ENCODE measurements at places on chromosomes 7 and 10.
A peak's percentile ranks its signal among the peaks of the same experiment; 100 is the strongest.

DNA sequence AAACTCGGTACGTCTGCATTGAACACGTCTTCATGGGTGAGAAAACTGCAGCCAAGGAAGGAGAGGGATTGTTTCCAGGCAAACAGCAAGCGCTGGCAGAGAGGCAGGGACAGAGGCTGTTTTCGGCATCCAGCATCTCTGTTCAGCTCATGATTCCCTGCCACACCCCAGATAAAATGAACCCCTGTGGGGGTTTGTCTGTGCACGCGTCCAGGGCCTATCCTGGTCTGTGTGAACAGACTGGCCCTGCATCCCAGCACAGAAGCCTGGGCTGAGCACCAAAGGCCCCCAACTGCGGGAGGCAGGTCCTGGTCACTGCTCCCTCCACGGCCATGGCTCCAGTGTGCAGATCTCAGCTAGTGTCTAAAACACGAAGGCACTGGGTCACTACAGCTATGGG is 83.3 kb upstream of the FAM20C start:
- DNase-seq: no peak

- no peak for DNase-seq
Measured at GRCh38 chr10:100659361-100660098, 85.9 kb upstream of the PAX2 start.

- peak; percentile 10 for DNase-seq
Measured at GRCh38 chr10:132904181-132904813, 38.1 kb downstream of the CFAP46 start.

- no peak for DNase-seq
Measured at GRCh38 chr10:61408105-61408504, 45.1 kb downstream of the TMEM26 start.

- peak; percentile 75 for DNase-seq
Measured at GRCh38 chr10:31071232-31072005, 39.8 kb upstream of the ZNF438 start.

- peak; percentile 49 for DNase-seq
Measured at GRCh38 chr7:23544913-23545354, 13.2 kb upstream of the TRA2A start.

GRCh38 chr10:123906884-123907652 is 15.5 kb upstream of the CPXM2 start:
- DNase-seq: no peak

- peak; percentile 10 for DNase-seq
Measured at GRCh38 chr10:131943021-131943814, 38.5 kb downstream of the BNIP3 start.

DNA sequence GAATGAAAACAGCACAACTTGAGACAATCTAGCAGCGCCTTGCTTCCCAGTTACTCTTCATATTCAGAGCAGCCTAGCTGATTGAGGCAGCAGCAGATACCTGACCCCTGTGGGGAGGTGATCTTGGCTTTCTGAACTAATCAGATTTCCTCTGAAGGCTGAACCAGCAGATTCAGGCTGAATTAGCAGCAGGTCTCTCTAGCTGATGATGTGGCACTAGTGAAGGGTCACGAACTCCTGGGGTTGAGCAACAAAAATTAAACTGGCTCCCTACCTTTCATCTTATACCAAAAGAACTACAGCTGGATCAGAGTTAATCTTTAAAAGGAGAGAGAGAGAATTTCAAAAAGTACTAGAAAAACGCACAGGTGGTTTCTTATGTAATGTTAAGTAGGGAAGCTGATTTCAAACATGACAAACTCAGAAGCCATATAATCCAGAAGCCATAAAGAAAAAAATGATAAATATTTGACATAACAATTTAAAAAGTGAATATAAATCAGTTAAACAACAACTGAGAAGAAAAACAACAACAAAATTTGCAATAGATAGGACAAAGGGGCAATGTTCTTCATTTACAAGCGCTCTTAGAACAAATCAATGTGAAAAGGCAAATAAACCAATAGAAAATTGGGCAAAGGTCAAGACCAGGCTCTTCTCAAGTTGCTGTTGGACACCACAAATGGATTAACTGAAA is 13.5 kb downstream of the SLC25A13 start:
- DNase-seq: no peak

- no peak for DNase-seq
Measured at GRCh38 chr7:128836729-128837348, 6.6 kb downstream of the FLNC start.

DNA sequence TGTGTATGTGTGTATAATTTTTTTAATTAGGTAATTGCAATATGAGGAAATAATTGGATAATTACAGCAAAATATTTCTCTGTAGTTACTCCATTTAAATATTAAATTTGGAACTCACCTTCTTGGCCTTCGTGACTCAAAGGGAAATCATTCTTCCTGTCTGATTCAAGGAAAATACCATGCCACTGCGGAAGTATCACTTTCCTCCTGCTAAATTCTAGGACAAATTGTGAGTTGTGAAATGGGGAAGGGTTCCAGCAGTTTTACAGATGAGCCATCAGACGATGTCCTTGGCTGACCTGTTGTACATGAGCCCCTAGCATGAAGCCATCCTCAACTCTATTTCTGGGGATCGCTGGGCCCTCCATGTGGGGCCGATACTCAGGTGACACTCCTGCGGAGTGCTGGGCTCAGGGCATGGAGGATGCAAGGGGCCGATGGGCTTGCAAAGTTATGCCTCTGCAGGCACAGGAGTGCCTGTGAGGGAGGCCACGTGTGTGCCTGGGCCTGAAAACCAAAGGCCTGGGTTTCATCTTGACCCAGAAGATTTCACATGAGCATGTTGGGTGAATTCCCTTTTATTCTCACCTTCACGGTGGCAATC is 179.6 kb upstream of the TCERG1L start:
- no peak for DNase-seq

GRCh38 chr7:51313738-51314425 is 2.7 kb downstream of the COBL start:
- no peak for DNase-seq

- no peak for DNase-seq
Measured at GRCh38 chr10:133139551-133140065, 20.4 kb upstream of the KNDC1 start.

- no peak for DNase-seq
Measured at GRCh38 chr10:108014902-108015177, 850.3 kb upstream of the SORCS1 start.

- no peak for DNase-seq
Measured at GRCh38 chr7:26162431-26162830, 10.4 kb downstream of the NFE2L3 start.

GRCh38 chr10:101001659-101002035 is 2.0 kb downstream of the LZTS2 start:
- no peak for DNase-seq

DNA sequence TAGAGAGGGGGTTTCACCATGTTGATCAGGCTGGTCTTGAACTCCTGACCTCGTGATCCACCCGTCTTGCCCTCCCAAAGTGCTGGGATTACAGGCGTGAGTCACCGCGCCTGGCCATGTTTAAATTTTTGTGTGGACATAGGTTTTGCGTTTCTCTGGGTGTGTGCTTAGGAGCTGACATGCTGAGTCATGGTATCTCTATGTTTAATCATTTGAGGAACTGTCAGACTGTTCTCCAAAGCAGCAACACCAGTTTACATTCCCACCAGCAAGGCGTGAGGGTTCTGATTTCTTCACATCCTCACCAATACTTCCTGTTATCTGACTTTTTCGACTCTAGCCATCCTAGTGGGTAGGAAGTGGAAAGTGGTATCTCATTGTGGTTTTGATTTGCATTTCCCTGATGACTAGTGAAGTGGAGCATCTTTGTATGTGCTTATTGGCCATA is 153.7 kb downstream of the DNAJB6 start:
- DNase-seq: peak; percentile 54

GRCh38 chr7:126589068-126589684 is 663.6 kb downstream of the GRM8 start:
- DNase-seq: no peak

DNA sequence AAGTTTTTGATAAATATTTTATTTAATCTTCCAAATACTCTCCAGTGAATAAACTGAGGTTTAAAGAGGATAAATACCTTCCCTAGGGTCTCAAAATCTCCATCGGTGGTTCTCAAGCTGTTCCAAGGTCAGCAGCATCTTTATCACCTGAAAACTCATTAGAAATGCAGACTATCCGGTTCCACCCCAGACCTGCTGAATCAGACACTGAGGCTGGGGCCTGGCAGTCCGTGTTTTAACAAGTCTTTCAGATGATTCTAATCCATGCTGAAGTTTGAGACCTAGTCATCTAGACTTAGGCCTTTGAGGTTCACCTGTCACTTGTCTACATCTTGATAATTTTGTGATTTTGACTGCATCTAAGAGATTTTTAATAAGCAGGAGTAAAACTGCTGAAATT is 37.5 kb downstream of the PLEKHA8 start:
- DNase-seq: no peak

DNA sequence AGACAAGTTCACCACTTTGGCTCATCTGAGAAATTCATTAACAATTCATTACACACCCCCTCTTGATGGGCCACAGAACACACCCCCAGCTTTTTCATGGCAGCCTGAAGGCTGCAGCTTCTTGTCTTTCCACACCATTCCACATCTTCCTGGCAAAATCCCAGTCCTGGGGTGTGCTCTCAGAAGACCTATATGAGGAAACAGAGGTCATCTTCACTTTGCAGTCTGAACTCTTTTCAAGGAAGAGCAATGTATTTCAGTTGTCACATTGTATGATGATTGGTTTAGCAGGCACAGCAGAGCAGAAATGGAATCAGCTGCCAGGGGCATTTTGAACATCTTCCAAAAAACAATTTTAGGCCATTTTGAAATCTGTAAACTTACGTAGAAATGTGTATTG is 7.8 kb upstream of the LRRC27 start:
- no peak for DNase-seq

- DNase-seq: no peak
Measured at GRCh38 chr10:71308985-71309384, 10.1 kb upstream of the SLC29A3 start.

GRCh38 chr10:130807721-130808120 is 503.8 kb downstream of the TCERG1L start:
- no peak for DNase-seq

GRCh38 chr10:27356738-27357137 is 116.1 kb upstream of the ACBD5 start:
- no peak for DNase-seq

- no peak for DNase-seq
Measured at GRCh38 chr7:159032753-159033472, 111.8 kb downstream of the VIPR2 start.

GRCh38 chr7:137169282-137169698 is 174.2 kb downstream of the PTN start:
- DNase-seq: peak; percentile 78

GRCh38 chr7:151166629-151167196 is 781 bp downstream of the GBX1 start:
- DNase-seq: no peak

- no peak for DNase-seq
Measured at GRCh38 chr7:6147627-6148026, 116.5 kb downstream of the ANKRD61 start.

DNA sequence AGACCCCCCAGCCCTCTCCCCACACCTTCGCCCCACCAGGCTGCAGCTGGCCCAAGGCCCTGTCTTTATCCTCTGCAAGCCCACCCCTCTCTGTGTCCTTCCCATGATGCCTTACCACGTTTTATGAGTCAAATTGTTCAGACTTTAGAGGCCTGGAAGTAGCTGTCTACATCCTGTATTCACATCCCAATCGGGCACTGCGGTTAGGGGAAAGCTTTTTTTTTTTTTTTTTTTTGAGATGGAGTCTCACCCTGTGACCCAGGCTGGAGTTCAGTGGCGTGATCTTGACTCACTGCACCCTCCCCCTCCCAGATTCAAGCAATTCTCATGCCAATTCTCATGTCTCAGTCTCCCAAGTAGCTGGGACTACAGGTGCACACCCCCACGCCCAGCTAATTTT is 121.5 kb upstream of the SH2B2 start:
- DNase-seq: no peak

- no peak for DNase-seq
Measured at GRCh38 chr10:86681047-86681446, 12.7 kb downstream of the LDB3 start.

DNA sequence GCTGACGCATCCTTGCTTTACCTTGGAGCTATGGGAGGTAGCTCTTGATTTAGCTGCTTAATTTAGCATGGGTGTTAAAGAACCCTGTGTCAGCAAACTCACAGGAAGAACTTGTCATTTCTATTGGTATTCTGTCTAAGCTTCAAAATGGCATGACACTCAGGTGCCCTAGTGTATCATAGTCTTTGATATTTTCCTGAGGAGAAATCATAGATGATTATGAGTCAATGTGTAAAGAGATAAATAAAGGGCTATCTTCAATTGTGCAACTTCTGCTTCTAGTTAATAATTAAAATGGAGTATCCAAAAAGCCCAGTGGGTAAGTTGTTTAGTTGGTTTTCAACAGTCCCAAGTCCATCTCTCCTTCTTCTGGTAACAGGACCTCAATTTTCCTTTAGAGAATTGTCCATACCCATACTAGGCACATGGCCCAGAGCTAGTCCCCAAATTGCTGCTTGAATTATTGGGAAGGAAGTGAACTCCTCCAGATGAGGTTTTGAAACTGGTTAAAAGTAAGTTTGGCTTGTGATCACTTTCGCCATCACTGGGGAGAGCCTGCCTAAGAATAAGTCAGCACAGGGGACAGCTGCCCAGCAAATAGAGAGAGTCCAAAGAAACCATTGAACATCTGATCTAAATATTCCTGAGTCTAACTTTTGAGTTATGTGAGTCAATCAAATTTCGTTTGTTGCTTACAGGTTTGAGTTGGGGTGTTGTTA is 169.0 kb upstream of the PHYHIPL start:
- no peak for DNase-seq

DNA sequence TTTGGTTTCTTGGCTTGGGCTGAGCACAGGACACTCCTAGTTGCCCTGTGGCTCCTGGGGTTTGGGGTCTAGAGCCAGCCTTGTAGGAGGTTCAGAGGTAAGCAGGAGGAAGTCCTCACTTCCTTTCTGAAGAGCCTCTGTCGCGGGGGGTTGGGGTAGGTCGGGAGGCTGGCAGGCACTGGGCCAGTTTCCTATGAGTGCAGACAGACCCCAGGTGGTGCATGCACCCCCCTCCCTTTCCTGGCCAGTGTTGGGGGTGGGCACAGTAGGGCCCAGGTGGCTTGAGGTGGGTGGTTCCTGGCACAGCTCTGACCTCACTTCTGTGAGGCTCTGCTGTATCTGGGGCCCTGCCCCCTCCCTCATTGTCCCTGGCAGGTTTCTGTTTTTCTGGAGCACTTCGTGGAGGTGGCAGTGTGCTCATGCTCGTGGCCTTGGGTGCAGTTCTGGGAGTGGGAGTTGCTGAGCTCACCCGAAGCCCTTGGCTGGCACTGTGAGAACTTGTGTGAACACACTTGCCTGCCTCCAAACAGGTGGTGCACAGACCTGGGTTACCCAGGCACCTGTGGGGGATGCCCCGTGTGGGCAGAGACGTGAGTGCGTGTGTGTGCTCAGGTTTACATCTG is 1.8 kb downstream of the PALD1 start:
- DNase-seq: no peak

DNA sequence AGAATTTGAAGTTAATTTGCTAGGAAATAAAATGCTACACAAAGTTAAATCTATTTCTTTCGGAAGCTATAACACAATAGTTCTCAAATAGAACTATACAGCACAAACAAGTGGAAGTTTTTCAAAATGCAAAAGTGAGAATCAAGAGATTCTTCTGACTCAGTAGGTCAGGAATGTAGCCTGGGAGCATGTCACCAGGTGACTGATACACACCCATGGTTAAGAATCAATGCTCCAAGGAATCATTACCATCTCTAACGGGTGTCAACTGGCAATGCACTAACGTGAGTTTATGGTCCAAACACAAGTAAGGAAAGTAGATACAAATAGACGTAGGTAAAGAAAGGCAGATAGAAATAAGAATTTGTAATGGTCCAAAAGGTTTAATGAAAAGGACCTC is 170.5 kb downstream of the SRPK2 start:
- no peak for DNase-seq

Data from mesenchymal stem cell (in vitro differentiated cells and primary cell).